NCI-H1436 (cell line): ENCODE measurements at places on chromosomes 1 and 21.

GRCh38 chr1:183029591-183030000, 6.4 kb downstream of the LAMC1 start:
- no peak for DNase-seq

GRCh38 chr1:50332941-50333594, 90.2 kb downstream of the DMRTA2 start:
- DNase-seq = peak; percentile 57

DNA sequence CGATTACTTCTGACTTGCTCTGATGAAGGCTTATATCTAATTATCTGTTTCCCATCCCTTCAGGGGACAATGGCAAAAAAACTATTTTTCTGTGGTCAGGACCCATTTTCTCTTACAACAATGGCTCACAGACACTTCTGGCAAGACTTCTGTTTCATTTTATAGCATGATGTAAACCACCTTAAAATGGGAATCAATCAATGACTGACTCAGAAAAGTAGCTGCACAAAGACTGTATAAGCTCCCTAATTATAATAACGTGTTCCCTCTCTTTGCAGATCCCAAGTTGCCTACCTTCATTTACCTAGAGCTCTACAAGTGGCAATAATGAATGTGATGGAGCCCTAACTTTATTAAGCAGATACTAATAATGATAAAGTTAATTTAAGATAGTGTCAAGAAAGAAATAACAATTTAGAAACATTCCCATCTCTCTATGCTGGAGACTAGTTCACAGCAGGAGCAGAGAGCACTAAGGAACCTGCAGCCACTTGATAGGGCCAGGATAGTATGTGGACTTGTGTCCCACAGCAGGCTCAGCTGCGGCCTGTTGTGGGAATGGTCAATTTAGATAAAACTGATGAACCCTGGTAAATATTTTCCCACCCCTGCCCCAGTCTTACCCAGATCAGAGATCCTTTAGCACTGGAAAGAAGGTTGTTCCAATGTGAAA, 538 bp downstream of the GBP2 start:
- DNase-seq = no peak

GRCh38 chr1:245997471-245998258, 509.4 kb downstream of the SMYD3 start:
- DNase-seq = no peak

DNA sequence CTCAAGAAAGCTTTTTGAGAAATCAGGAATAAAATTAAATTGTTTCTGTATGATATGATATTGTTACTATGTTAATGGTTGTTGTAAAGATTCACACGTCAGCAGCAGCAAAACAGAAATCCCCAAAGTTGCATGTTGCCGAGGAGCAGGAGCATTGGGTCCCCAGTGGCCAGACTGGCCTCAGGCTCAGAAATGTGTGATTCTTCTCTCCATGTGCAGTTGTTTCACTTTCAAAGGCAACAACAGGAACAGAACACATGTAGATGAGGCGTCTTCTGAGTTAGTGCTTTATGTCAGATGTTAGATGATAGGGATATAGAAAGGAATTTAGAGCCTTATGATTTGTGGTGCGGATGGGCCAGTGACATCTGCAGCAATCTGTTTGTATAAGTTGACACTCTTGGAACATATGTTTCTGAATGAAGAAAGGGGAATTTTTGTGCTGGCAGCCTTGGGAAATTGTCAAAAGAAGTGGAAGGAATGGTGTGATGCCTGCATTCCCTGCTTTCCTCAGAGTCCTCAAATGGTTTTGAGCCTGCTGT, 2.1 kb upstream of the TTLL7 start:
- no peak for DNase-seq

- DNase-seq = no peak
These were observed 51.2 kb downstream of the MRPL39 start for GRCh38 chr21:25556091-25556490.

DNA sequence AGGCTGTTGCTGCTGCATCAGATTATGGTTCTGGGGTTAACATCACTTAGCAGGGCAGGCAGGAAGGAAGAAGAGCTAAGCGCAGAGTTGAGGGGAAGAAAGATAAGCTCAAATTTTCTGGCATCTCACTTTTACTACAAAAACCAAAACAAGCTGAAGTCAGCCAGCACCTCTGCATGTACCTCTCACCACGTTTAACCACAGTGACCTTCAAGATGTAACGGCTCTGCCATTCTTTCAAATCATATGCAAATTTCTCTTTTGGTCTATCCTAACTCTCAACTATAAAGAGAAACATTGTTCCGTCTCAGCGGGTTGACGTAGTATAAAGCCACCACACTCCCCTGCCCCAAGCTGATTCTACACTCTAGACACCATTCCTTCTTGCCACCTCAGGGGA, 154.4 kb downstream of the OMA1 start:
- no peak for DNase-seq

DNA sequence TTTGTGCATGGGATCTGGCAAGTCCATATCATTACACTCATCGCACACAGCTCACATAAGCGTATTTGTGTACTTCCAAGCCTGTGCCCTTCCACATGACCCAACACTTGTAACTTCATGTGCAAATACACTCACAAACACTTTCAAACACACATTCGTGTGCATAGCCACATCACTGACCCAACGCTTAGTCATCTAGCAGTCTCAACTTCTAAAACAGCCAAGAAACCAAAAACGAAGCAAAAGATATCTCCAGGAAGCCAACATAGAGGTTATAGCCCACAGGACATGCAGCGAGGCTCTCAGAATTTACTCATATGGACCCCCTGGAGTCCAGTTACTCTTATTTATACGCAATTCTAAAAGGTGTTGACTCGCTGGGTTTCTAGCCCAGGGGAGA, 10.9 kb upstream of the GOLT1A start:
- DNase-seq = no peak

GRCh38 chr1:79749607-79750006, 743.1 kb upstream of the ADGRL4 start:
- no peak for DNase-seq

- DNase-seq = no peak
These were observed 220.0 kb upstream of the GREM2 start for GRCh38 chr1:240831922-240832321.

DNA sequence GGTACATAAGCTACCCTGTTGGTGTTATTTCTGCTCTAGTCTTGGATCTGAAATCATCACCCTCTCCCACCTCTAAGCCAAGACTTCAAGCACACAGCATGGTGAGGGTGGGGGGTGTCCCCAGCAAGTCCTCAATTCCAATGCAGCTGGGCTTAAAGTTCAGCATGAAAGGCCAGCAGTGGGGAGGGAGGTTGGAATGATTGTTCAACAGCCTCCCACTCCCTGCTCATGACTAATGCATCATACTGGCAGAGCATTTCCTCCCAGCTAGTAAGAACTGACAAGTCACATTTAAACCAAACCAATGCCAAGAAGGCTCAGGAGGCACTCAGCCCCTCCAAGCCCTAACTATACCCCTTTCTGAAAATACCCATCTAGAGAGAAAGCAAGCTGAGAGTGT, 50.1 kb downstream of the TIAM1 start:
- DNase-seq = no peak

DNA sequence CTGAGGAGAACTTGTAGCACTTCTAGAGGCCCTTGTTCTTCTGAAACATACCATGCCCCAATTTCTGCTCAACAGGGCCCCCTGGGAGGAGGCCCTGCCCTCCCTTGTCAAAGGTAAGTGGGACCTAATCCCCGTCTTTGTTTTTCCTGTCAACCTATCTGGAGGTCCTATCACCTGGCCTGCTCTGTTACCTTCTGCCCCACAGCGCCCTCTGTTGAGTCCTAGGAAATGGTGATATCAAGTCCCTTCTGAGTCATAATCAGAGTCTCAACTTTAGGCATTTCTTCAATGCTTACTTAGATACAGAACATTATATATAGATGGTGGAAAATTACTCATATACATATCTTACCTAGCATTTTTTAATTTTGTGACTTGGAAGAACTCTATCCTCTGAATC, 28.2 kb upstream of the FCRL4 start:
- peak; percentile 3 for DNase-seq

GRCh38 chr21:45018131-45019075, 56.0 kb upstream of the ADARB1 start:
- no peak for DNase-seq

DNA sequence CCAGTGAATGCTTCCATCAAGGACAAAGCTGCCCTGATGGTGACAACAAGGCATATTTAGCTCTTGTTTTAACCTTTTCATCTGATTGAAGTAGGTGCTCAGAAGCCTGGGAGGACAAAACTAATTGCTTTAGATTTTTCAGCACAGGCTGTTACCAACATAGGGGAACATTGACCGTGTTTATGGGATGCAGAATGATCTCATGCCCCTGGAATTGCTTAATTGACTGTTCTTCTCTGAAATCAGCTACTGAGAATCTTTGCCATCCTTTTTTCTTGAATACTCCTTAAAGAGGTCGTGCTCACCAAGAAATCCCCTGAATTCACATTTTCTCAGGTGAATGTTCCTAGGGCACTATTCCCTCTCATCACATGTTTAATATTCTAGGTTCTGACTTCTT, 95.9 kb upstream of the CCDC190 start:
- DNase-seq = no peak

DNA sequence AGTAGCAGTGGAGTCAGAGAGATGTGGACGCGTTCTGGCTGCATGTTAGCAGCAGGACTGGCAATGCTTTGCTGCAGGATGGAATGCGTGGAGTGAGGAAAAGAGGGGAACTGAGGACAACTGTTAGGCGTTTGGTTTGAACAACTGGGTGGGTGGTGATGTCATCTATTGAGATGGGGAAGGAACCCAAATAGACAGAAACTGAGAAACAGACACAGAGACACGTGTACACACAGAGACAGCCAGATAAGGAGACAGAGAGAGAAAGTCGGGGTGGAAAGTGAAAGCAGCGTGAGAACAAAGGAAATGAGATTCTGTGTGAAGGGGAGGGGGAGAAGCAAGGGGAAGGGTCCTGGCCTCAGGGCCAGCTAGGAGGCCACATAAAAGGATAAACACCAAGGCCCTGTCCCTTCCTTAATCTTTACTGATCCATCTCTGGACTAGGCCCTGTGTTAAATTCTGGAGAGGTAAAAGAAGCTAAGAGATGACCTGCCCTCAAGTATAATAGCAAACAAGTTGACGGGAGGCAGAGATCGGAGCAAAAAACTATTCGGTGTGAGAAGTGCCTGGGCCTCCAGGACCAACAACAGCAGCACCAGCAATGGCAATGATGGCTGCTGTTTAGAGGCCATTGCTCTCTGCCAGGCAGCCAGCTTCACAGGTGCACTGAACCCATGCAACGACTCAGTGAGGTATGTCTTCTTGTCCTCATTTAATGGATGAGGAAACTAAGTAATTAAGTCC, 31.6 kb downstream of the VWA5B1 start:
- no peak for DNase-seq

DNA sequence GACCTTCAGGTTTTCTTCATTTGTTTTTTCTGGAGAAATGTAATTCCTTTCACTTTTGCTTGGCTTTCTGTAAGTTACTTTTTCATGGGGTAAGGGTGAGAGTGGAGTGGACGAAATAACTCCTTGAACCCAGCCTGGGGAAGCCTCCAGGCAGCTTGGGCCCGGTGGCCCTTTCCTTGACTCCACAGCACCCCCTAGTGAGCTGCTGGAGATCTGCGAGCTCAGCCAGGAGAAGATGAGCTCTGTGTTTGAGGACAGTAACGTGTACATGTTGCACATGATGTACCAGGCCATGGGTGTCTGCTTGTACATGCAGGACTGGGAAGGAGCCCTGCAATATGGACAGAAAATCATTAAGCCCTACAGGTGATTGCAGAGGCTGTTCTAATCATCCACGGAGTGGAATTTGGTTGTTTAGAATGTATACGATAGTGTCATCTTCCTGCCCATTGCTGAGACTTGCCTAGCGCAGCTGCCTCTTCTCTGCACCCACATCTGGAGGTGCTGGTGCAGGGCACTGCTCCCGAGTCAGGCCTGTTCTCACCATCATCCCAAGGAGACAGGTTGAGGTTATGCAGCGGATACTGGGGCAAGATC, 51.0 kb downstream of the SMYD2 start:
- peak; percentile 46 for DNase-seq

GRCh38 chr1:113459279-113459678, 69.0 kb downstream of the MAGI3 start:
- no peak for DNase-seq

- DNase-seq = no peak
These were observed 91.6 kb upstream of the CHODL start for GRCh38 chr21:18153063-18153462.

GRCh38 chr1:23416964-23417363, 7.6 kb downstream of the TCEA3 start:
- DNase-seq = no peak

DNA sequence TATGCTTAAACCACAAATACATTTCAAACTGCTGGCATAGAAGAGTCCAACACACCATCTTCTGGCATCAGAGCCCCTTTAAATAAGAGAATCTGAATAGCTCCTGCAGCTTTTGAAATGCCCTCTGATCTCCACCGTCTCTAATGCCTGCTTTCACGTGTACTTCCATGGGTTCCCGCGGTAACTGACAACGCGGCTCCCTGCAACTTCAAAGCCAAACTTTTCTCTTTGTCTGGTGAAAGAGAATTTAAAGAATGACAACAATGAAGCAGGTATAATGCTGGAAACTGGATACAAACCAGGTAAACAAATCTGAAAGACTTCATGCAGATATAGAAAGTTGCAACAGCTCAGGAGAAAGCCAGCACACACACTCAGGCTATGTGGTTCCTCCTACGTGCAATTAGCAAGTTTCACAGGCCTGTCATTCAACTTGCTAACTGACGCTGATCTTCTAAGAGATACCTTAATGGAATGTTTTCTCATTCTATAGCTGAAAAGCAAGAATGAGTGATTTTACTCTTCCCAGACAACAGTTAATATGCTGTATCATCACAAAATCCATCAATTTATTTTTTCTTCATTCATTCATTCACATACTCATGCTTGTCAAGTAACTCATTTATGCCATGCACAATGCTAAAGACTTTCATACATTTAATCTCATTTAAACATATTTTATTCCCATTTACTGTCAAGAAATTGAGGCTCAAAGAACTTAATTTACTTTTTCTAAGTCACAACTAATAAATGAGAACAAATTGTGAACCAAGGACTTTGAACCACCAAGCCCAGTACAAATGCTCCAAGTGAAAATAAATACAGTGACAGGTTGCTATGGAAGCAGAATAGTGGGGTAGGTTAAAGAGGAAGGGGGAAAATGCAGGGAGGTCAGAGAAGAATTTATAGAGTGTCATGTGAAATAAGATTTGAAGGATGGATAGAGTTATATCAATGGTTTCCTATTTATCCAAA, 202.7 kb upstream of the SNX7 start:
- no peak for DNase-seq

GRCh38 chr1:28256197-28256827, 3.0 kb upstream of the SESN2 start:
- no peak for DNase-seq

- no peak for DNase-seq
These were observed 2110.6 kb downstream of the MRPL39 start for GRCh38 chr21:23496729-23497128.

GRCh38 chr1:223727541-223727940, 15.2 kb downstream of the CAPN2 start:
- DNase-seq = no peak

GRCh38 chr1:21625390-21626190, 43.6 kb downstream of the RAP1GAP start:
- DNase-seq = no peak

- DNase-seq = no peak
These were observed 17.9 kb upstream of the CSF1 start for GRCh38 chr1:109892561-109893368.

GRCh38 chr1:206012086-206012859, 9.1 kb upstream of the RAB7B start:
- DNase-seq = peak; percentile 6
